ENCODE measurements at places on chromosomes 5 and 9.

DNA sequence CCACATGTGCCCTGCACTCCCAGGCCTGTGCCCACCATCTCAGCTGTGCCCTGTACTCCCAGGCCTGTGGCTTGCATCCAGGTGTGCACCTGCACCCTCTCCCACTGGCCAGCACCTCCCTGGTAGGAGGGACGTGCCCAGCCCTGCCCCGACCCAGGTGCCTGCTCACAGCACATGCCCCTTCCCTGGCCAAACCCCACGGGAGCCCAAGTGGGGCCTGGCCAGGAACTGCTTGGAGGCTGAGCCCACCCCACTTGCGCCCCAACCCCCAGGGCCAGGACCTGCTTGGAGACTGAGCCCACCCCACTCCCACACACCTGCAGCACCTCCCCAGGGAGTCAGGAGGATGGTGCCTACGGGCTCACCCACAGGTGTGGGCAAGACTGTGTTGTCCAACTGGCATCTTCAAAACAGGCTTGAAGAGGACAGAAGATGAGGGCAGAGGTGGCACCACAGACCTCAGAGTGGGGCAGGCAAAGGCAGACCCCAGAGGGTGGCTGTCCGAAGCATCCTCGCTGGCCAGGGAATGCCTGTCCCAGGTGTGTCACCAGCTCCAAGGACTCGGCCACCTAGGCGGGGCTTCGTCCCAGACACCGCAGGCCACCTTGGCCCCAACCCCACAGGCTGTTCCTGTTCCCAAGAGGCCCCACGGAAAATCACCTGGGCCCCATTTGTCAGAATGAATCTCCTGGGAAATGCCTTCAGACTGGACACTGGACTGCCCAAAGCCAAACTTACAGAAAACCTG, 10.8 kb downstream of the ZDHHC11B start:
- no peak for DNase-seq

- no peak for DNase-seq
These were observed 196.3 kb downstream of the FBXO4 start for GRCh38 chr5:42121401-42121800.

DNA sequence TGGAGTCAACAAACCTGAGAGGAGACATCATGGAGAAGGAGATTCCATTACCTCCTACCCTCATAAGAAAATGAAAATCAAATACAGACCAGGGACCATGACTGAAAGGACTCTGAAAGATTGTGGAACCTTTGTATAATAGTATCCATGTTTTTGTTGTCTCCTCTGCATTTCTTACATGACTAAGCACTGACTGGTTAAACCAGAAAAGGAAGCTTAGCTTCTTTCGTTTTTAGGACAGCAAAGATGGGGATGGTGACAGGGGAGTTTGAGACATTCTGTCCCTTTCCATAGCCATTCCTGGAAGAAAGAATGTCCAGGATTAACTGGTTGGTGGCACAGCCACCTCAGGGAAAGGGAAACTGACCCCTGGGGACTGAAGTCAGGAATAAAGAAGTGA, 22.2 kb downstream of the ITGA1 start:
- DNase-seq = no peak

GRCh38 chr5:131997727-131998117, 13.7 kb downstream of the ACSL6 start:
- no peak for DNase-seq

DNA sequence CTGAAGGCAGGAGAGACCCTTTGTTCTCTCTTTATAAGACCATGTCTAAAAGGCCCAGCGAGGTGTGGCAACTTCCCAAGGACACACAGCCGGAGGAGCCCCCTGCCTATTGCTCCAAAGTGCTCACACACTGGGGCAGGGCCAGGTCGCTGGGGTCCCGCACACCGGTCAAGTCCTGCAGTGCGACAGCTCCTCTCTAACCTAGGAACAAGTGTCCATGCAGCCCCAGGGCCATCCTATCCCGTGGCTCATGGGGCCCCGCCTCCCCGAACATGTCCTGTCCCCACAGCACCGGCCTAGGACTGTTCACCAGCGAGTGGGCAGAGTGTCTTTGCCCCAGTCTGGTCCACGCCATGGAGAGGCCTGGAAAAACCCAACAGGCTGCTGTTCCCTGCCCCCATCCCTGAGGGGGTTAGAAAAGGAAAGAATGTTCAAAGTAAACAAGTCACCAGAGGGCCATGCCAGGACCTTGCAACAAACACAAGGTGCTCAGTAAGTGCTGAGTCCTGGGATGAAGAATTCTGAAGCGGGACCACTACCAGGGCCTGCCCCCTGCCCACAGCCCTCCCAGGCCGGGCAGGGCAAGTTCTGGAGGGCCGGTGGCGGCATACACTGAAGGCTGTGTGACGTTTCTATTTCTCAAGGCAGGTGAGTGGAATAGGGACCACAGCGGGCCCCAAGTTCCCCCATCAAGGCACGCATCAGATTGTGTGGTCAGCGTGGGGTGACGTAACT, 938 bp downstream of the NINJ1 start:
- peak; percentile 77 for DNase-seq

DNA sequence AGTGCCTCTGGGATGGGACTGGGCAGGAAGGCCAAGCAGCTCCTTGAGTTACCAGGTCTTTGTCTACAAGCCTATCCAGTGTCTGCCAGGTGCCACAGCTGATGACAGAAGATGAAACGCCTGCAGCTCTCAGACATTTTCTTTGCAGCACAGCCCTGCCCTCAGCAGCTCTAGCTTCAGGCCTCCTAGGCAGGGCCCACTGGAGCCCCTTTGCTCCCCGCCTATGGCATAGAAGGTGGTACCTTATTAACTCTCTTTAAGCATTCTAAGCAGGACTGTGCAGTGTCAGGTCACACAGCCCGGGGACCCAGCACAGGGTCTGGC, 1.3 kb upstream of the SKP1 start:
- no peak for DNase-seq

DNA sequence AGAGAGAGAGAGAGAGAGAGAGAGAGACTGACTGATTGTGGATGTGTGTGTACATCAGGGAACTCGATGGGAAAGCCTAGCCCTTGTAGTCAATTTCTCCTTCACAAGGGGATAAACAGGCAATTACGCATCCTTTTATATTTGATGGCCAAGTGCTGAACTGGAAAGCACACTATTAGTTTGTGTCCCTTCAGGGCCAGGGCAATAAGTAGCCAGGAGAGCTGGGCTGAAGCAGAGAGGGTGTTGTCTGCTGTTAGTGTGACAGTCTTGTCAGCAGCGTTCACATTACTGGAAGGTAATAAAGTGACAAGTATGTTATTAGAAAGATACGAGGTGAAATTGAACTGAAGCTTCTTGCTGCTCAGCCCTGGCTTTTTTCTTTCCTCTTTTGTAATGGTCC, 457.7 kb downstream of the BNC2 start:
- no peak for DNase-seq

GRCh38 chr9:128180001-128180400, 11.4 kb downstream of the CIZ1 start:
- no peak for DNase-seq

GRCh38 chr5:160978944-160979343, 126.9 kb upstream of the ATP10B start:
- DNase-seq = no peak

DNA sequence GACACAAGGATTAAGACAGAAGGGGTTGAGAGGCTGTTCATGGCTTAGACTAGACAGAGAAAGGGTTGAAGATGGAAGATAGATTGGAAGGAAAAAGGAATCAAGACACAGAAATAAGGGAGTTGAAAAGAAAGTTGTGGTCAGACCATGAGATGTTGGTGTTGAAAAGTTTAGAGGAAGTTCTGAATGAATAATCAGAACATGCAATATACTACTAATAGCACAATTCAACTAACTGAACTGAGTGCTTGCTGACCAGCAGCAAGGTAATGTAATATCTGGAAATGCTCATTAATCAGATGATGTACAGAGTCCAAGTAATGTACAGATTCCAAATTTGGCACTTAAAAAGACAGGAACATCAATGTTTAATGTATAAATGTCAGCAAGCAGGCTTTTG, 10.6 kb upstream of the NNT start:
- no peak for DNase-seq

- no peak for DNase-seq
These were observed 43.4 kb downstream of the NFIB start for GRCh38 chr9:14270358-14271092.

DNA sequence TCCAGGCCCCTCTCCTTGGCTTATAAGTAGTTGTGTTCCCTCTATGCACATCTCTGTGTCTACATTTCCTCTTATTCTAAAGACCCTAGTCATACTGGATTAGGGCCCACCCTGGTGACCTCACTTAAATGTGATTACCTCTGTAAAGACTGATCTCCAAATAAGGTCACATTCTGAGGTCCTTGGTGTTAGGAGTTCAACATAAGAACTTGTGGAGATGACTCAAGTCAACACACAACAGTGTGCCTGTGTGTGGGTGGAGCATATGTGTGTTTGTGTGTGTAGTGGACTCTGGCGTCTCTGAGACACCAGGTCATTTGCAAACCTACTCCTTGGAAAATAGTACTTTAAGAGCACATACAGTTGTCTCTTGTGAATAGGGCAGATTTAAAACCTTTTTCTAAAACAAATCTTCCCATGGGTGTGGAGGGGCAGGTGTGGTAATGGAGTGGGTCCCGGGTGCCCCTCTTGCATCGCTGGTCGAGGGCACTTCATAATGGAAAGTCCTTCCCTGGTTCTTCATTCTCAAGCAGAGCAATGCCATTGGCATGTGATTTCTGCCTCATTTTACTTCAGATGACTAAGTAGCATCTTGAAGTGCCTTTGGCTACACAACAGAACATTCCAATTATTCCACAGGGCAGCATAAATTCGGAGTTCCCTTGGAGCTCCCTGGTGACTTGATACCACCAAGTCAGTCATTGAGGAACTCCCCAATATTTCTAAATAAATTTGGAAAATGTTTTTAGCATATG, 84.4 kb downstream of the C9orf152 start:
- DNase-seq = no peak

GRCh38 chr5:9930156-9930555, 300.0 kb upstream of the TAS2R1 start:
- no peak for DNase-seq

- DNase-seq = no peak
These were observed 8.9 kb downstream of the MRPL22 start for GRCh38 chr5:154949781-154950180.

DNA sequence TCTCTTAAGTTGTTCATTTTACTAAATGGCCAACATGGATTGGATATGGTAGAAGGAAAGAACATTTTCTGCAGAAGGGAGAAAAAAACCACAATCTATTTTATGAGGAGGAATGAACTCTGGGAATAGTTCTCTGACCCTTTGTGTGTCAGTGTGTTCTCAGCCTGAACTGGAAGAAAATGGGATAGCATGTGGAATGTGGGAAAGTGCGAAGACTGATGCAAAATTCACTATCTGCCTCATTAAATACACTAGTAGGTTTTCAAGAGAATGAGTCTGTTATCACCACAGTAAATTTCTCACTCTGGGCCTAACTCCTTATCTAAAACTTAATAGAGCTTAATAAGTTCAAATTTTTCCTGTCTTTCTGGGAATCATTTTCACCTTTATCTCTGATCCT, 22.7 kb downstream of the ITGA1 start:
- no peak for DNase-seq

DNA sequence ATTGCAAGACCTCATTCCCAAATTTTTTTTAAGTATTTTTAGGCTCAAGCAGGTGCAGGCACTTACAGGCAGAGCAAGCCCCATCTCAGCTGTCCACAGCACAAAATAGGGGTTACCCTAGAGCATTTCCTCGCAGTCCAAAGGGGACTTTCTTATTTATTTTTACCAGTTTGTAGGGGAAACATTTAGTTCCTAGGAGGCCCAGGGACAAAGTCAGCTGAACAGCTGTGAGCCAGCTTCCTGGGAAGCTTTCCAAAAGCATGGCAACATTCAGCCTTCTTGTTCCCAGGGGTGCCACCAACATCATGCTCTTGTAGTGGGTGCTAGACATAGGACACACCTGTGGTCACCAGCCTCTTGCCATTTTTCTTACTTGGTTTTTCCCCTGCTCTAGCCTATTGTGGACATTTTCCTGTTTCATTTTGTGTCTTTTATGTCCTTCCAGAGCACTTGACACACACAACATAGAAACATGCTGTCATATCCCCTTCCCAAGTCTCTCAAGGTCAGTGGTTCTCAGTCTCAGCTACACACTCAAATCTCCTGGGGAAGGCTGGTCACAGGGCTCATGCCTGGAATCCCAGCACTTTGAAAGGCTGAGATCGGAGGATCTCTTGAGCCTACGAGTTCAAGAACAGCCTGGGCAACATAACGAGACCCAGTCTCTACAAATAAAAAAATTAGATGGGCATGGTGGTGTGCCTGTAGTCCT, 38.2 kb downstream of the HAVCR1 start:
- no peak for DNase-seq

- no peak for DNase-seq
These were observed 87.7 kb downstream of the ENTREP1 start for GRCh38 chr9:69412741-69413150.

GRCh38 chr5:141529873-141530272, 41.0 kb downstream of the PCDHGC5 start:
- DNase-seq = no peak

GRCh38 chr5:133704411-133704810, 92.1 kb upstream of the FSTL4 start:
- no peak for DNase-seq

- DNase-seq = no peak
These were observed 380.6 kb downstream of the ADGRV1 start for GRCh38 chr5:90939211-90939610.

GRCh38 chr9:88803546-88804253, 187.6 kb upstream of the S1PR3 start:
- DNase-seq = no peak

- DNase-seq = no peak
These were observed 459.3 kb upstream of the MEF2C start for GRCh38 chr5:89342106-89342876.

GRCh38 chr9:98861781-98862504, 54.5 kb downstream of the GALNT12 start:
- no peak for DNase-seq

DNA sequence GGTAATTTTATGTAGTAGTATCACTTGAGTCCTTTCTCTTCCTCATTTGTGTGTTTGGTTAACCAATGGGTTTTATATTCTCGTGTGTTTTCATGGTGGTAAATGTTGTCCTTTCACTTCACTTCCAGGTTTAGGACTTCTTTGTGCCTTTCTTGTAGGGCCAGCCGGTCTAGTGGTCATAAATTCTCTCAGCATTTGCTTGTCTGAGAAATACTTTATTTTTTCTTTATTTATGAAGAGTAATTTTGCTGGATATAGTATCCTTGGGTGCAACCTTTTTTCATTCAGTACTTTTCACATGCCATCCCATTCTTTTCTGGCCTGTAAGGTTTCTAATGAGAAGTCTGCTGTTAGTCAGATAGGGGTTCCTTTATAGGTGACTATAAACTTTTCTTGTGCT, 107.1 kb downstream of the GNA14 start:
- no peak for DNase-seq

DNA sequence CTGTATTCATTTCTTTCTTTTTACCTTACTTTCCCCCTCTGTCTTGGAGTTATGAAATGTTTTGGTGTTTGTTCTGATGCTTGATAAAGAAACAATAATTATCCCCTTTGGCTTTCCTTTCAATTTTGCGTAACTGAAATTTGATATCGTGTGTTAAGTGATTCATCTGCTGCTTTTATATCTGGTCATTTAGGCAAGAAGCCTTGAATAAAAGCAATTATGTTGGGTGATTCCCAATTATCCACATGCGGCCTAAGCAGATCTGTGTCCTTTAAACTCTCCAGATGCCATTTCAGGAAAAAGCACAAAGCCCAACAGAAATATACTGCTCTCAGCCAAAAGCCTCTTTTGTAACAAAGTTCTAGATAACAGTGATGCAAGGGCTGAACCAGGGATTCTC, 92.8 kb downstream of the TAF11L14 start:
- DNase-seq = no peak

GRCh38 chr9:89743573-89744254, 138.9 kb downstream of the GADD45G start:
- peak; percentile 68 for DNase-seq

- no peak for DNase-seq
These were observed at the start of gene ENG for GRCh38 chr9:127854184-127854806. ENG (minus strand) TSS chr9:127854658; CDS start chr9:127854355, 303 bp downstream.
